ENCODE measurements at places on chromosomes 7 and 10.

DNA sequence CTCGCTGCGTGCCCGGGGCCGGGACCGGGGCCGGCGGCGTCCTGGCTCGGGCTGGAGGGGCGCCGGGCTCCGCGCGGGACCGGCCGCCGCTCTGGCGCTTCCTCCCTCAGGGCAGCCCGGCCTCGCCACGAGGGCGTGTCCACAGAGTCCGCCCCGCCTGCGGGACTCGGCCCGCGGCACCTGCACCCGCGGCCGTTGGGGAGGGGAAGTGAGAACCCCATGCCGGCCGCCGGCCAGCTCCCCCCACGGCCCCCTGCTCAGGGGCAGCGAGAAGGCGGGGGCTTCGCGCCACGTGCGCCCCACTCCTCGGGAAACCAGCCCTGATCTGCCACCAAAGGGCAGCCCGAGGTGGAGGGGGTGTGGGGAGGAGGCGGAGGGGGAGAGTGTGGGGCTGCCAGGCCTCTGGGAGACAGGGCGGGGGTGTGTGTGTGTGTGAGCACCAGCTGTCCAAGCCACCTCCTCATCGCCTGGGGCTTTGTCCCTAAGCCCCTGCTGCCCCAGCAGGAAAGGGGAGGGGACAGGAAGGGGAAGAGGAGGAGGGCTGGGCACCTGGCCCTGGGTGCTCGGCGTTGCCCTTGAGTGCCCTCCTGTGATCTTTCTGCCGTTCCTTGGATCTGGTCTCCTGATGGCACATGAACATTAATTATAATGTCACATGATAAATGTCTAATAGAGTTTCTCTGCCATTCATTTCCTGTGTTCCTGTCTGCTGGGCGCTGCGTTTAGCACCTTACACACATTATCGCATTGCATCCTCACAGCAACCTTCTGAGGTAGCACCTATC, at the start of gene PIK3AP1:
Gene PIK3AP1, minus strand, starts transcription at position 93 of the 785 bp plus-strand sequence. CDS start 120 bp downstream, outside the sequence.
- DNase-seq: no peak

- DNase-seq: no peak
Observed at GRCh38 chr7:155882596-155882995, 70.3 kb upstream of the SHH start.

GRCh38 chr10:24723386-24723787, 300 bp downstream of the ARHGAP21 start:
- no peak for DNase-seq

DNA sequence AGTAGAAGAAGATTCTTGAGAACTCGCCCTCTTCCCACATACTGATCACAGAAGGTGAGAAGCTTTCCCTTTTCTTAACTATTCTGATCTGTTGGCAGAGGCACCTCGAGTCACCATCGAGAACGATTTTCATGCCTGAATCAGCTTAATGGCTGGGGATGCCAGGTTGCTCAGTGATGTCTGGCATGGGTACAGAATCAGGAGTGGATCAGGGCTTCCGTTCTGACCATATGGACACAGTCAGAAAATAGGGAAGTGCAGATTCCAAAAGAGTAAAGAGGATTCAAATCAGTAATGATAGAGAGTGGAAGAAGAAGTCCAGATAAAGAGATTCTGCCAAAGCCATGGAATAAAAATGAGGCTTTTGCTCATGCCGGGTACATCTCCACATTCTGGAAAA, 52.0 kb upstream of the GRB10 start:
- no peak for DNase-seq

DNA sequence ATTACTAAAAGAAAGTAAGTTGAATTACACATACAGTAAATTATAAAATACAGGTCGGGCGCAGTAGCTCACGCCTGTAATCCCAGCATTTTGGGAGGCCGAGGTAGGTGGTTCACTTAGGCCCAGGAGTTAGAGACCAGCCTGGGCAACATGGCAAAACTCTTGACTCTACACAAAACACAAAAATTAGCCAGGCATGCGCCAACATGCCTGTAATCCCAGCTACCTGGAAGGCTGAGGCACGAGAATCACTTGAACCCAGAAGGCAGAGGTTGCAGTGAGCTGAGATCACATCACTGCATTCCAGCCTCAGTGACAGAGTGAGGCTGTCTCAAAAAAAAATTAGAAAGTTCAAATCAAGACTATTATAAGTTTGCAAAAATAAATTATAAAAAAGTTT, 174.9 kb downstream of the GALNT11 start:
- no peak for DNase-seq

DNA sequence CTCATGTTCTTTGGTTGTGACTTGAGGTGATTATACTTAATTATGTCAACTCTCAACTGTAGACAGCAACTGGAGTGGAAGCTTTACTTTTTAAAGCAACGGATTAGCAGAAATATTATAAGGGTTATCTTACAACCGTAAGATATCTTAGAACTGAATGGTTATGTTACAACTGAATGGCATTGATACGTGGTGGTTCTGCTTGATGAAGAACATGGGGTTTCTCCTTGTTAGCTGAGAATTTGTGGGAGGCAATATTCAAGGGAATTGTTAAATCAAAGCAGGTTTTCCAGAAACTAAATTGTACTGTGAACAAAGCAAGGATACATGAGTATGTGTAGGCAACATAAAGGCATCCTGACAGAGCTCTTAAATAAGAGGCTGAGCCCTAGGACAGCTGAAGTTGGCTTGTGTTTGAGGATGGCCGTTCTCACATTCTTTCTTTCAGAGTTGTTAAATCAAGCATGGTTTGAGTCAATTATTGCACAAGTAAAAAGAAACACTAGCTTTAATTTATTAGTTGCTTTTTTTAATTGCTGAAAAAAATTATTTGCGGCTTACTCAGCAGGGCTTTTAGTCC, 350.0 kb downstream of the PLXDC2 start:
- DNase-seq: peak; percentile 13

GRCh38 chr10:131315344-131315743, 3.8 kb upstream of the TCERG1L start:
- DNase-seq: peak; percentile 2

DNA sequence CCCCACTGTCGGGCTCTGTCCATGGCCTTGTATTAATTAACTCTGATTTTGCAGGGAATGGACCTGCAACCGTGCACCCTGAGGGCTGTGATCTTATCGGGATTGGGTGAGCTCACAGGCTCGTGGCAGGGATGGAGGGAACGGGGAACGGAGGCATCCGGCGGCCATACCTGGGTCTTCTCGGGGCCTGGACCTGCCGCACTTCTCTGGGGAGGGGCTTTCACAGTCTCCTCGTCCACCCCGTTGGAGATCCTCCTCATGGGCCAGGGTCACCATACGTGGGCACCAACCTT, 57.5 kb upstream of the SHH start:
- no peak for DNase-seq

DNA sequence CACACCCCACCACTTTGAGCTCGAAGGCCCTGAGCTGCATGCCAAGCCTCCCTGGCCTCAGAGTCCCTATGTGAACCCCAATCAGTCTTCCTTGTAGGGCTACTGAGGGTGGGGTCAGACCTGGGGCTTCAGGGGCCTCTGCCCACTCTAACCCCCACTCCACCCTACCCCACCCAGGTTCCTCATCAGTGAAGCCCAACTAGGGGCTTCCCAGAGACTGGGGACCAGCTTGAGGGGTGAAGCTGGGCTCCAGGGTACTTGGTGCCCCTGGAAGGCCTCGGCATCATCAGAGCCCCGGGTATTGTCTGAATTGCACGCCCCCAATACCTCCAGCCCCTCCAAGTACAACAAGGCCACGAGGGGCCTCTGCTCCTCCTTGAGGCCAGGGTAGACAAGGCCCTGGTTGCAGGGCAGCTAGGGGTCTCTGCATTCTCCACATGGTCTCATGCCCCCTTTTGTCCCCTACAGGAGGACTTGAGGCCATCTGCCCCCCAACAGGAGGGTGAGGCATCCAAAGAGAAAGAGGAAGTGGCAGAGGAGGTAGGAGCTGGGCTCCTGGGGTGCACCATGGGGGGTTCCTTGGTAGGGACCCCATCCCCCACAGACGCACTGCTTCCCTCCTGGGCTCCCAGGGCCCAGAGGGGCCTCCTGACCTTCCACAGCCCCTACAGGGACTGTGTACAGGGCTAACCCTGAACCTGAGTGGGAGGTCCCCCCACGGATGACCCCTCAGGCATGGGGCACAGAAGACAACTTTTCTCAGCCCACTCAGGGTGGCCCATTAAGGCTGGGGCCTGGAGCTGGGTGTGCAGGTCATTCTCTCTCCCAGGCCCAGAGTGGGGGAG, 4.0 kb downstream of the SNCG start:
- DNase-seq: no peak

DNA sequence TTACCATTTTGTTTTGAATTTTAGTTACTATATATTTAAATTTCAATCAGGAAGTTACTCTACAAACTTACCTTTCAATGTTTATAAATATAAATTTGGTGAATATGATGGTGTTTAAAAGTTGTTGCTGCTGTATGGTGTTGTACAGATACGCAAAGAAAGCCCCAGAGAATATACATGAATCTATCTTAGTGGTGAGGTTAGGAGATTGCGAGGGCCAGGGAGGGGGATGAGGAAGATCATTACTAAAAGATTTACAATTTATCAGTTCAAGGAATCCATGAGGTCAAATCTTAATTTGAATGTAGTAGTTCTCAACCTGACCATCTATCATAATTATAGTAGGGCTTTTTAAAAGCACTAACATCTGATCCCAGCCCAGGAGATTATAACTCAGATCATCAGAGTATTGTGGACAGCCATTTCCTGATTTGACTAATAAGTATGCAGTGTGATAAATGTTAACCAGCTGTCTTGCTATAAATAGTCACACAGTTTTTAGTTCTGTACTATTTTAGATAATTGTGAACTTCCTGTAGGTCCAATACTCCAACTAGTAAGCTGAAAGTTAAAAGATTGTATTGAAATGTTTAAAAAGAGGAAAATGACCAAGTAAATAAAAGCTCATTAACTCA, 23.6 kb downstream of the FAM3C start:
- no peak for DNase-seq

DNA sequence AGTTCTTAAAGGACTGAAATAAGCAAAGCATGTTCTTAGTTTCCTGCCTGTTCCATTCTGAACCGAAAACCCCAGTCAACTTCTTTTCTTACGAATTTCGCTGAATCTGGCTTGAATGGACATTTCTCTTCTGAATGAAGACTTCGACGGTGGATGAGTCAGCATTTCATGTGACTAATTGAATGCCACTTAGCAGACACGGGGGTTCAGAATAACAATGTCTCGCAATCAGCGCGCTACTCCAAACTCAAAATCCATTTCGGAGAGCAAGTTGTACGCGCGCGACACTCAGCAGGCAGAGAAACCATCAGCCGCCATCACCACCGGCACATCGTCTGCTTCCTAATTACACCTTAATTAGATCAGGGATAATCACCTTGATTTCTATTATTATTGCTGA, 239.0 kb upstream of the KLF6 start:
- no peak for DNase-seq

- no peak for DNase-seq
Observed at GRCh38 chr7:46133751-46134150, 212.7 kb upstream of the IGFBP3 start.

GRCh38 chr7:30938435-30939316, 25.1 kb upstream of the GHRHR start:
- DNase-seq: peak; percentile 67

GRCh38 chr7:8365499-8366110, 67.8 kb upstream of the NXPH1 start:
- DNase-seq: no peak

DNA sequence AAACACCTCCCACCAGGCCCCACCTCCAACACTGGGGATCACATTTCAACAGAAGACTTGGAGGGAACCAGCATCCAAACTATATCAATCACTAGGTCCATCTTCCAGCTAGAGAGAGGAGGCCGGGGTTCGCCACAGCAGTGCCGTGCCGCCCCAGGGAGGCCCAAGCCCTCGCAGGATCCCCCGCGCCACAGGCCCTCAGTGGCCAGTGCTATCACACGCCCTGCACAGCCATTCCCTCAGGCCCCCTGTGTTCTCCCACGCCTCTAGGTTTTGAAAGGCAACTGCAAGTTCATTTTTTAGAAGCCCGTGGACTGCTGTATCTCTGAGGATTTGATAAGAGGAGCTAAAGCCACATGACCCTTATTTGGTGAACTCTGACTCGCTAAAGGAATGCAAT, 136.4 kb downstream of the OAT start:
- no peak for DNase-seq

GRCh38 chr10:118816471-118817168, 61.9 kb upstream of the CACUL1 start:
- no peak for DNase-seq

DNA sequence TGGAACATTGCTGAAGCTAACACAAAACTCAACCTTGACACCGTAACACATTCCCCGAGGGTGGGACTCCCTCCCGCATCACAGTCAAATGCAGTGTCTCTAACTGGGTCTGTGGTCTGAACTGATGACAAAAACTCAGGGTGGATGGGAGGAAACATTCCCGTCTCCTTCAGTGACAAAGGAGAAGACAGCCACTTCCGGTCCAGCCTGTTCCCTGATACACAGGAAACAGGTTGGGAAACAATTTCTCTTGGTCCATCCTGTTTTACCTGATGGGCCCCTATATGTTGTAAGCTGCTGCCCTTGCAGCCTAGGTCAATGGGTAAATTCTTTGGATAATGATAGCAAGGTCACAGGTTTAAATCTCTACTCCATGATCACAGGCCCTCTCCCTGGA, 20.4 kb downstream of the SLC13A4 start:
- no peak for DNase-seq

DNA sequence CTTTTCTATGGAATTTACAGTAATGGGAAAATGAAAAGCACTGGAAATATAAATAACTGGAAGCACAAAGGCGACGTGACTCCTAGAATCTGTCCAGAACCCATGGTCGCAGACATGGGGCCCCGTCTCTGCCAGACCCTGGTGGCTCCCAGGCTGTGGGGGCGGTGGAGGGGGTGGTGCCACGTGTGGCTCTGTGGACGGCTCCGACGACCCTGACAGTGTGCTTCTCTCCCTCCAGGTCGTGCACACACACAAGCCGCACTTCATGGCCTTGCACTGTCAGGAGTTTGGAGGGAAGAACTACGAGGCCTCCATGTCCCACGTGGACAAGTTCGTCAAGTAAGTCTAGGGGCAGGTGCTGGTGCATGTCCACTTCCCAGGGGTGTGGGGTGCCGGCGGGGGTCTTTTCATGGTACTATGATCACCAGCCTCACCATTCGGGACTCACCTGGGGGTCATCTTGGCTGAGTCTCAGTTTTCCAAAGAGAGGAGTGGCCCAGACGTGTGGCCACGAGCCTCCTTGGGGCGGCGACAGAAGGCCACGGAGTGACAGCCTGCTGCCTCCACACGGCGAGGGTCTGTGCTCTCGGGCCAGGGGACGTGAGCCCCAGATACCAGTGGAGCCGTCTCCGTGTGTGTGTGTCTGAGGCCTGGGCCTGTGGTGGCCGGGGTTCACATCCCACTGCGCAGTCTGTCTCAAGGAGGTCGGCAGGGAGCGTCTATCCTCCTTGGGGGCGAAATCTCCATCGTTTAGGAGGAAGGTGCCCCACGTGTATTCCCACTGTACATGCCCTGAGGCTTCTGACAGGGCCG, 108.2 kb downstream of the INPP5A start:
- DNase-seq: no peak

GRCh38 chr10:124935946-124936345, 6.0 kb upstream of the ZRANB1 start:
- peak; percentile 33 for DNase-seq

Measured in amniotic epithelial cell (primary cell).